ENCODE measurements at places on chromosomes 12 and 14.

DNA sequence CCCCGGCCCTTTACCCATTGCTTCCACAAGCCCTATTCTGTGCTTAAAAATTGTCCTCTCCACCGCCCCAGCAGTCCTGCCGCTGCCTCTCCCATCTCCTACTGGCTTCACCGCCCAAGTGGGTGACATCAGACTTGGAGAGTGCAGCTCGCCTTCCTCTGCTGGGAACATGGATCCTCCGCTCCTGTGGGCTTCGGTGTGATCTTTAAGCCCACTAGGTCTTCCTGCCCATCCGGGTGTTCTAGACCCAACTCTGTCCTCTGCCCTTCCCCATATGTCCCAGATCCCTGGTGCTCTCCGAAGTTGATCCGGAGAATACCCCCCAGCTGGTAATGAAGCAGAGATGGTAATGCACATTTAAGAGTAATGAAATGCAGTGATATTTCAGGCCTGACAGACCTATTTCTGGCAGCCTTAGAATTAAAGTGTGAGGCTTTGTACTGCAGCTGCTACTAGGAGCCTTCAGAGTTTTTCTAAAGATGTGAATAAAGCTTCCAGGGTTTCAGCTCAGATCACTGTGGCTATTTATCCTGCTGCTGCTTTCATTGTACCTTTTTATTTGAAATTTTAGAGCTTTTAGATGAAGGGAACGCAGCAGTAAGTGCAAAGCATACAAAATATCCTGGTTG lies 22.9 kb upstream of the CTDSP2 start:
- DNase-seq, result no peak

GRCh38 chr14:97219431-97220017 lies 422.3 kb downstream of the VRK1 start:
- no peak for DNase-seq

DNA sequence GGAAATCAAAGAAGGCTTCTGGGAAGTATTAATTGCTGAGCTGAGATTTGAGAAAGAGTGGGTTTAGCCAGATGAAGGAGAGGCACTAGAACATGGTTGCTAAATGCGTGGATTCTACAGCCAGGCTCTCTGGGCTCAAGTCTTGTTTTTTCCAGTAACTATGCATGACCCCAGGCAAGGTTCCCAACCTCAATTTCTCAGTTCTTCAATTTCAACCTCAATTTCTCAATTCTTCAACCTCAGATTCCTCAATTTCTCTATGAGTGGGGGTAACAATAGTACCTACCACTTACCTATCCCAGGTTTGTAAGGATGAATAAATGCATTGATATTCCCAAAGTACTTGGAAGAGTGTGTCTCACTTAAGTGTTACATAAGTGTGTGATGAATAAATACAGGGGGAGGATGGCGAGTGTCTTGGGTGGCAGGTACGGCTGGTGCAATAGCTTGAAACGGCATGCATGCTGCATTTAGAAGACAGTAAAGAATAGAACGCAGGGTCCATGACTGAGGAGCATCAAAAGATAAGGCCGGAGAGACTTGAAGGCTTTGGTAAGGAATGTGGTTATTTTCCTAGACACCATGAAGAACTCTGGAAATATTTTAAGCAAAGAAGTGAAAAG lies 149.1 kb upstream of the ATP2B1 start:
- DNase-seq, result no peak

- DNase-seq, result peak; percentile 10
These were observed at the start of gene ST8SIA1 for GRCh38 chr12:22334410-22335100. Gene ST8SIA1, minus strand, starts transcription at chr12:22334707. Its CDS starts 475 bp downstream, at chr12:22334232.

GRCh38 chr12:82937151-82937550 lies 250.4 kb downstream of the TMTC2 start:
- DNase-seq, result no peak

DNA sequence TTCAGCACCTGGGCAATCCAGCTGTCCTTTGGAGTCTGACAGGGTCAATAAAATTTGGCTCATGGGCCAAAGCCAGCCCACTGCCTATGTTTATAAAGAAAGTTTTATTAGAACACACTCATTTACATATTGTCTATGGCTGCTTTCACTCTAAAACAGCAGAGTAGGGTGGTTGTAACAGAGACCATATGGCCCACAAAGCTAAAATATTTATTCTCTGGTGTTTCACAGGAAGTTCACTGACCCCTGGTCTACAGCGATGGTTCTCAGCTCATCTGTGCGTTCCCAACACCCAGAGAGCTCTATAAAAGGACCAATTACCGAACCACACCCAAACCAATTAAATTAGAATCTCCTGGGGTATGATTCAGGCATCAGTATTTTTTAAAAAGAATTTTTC lies 37.7 kb upstream of the RTRAF start:
- DNase-seq, result no peak

- no peak for DNase-seq
These were observed 108.5 kb upstream of the PLXNC1 start for GRCh38 chr12:94039914-94040313.

DNA sequence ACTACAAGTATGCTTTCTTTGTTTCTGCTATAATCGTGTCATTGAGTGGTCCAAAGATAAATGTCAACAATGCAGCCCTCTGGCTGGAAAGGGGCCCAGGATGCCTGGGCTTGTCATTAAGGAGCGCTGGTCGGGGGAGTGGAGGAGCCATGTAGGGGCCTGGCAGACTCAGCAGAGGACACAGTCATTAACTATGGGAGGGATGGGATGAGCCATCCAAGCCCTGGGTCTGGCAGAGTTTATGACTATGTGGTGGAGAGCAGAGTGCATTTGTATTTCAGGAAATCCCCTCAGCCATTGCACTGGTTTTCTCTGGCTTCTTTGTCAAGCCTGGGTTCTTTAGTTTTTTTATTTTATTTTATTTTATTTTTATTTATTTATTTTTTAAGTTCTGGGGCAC lies 243.1 kb downstream of the C12orf75 start:
- no peak for DNase-seq

DNA sequence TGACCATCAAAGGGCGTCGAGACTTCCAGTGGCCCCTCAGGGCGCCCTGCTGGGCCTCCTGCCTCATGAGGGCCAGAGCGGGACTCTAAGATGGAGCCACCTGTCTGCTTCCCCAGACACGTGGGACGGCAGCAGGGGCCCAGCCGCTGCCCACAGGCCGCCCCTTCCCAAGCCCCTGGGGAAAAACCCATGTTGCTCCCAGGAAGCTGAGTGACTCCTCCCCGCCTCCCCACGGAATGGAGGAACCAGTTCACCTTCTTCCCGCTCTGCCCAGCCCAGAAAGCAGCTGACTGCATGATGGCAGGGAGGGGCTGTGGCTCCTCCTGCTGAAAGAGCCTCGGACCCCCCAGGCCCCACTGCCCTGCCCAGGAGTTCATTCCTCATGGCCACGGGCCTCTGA lies 14.9 kb downstream of the RAB35 start:
- DNase-seq, result no peak

Data from EL (cell line).